HTR-8/SVneo (cell line): ENCODE measurements at places on chromosomes 3 and 15.
A peak's percentile ranks its signal among the peaks of the same experiment; 100 is the strongest.

DNA sequence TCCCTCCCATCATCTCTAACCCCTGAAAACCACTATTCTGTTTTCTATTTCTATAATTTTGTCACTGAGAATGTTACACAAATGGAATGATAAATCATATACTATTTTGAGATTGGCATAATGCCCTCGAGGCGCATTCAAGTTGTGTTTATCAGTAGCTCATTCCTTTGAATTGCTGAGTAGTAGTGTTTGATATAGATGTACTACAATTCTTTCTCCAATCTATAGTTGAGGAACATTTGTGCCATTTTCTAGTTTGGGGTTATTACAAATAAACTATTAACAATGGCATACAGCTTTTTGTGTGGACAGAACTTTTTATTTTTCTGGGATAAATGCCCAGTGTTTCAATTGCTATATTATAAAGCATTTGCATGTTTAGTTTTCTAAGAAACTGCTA lies 86.0 kb downstream of the CCR1 start:
- no peak for DNase-seq

DNA sequence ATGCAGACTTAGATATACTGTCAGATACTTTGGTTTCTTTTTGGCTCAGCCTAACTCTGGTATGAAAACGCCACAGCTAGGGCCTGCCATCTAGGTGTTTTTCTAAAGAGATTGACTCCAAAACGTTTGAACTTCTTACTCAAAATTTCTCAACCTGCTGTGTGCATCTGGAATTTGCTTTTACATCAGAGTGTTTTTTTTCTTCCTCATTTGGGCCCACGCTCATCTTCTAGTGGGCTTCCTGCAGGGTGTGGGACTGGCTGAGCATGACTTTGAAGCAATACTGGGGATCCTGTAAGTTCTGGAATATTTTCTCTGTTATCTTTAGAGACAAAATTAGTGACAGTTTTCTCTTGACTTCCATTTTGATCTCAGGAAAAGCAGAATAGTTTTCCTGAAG lies 117.8 kb downstream of the NR1D2 start:
- no peak for DNase-seq

GRCh38 chr15:57849317-57849716 lies 142.8 kb downstream of the POLR2M start:
- no peak for DNase-seq

GRCh38 chr3:42654331-42655201 lies 1.1 kb downstream of the ZBTB47 start:
- DNase-seq: no peak

- DNase-seq: no peak
Measured at GRCh38 chr15:75597667-75598341, 18.7 kb upstream of the PTPN9 start.

- DNase-seq: no peak
Measured at GRCh38 chr3:127006781-127007436, 24.0 kb downstream of the PLXNA1 start.

GRCh38 chr15:78968539-78969271 lies 23.9 kb upstream of the CTSH start:
- DNase-seq: no peak

DNA sequence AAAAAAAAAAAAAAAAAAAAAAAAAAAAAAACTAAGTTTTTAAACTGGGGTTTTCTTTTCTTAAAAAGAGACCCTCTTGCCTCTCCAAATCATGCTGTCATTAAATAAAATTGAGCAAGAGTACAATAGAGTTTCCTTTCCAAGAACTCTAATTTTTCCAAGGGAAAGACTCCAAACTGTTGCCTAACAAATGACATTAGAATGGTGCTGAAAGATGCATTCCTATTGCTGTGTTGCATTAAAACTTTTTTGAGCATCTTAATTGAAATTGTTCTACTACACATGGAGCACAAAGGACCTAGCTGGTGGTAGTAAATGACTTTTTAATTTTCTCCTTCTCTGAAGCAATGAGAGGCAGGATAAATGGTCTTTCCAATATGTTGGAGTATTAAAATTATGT lies 469.1 kb upstream of the ARHGEF26 start:
- DNase-seq: no peak

GRCh38 chr15:36024031-36024688 lies 478.2 kb upstream of the DPH6 start:
- DNase-seq: no peak

- DNase-seq: no peak
Measured at GRCh38 chr3:169787120-169787519, 13.9 kb downstream of the MYNN start.

- no peak for DNase-seq
Measured at GRCh38 chr15:52617026-52617425, 48.2 kb upstream of the ARPP19 start.

DNA sequence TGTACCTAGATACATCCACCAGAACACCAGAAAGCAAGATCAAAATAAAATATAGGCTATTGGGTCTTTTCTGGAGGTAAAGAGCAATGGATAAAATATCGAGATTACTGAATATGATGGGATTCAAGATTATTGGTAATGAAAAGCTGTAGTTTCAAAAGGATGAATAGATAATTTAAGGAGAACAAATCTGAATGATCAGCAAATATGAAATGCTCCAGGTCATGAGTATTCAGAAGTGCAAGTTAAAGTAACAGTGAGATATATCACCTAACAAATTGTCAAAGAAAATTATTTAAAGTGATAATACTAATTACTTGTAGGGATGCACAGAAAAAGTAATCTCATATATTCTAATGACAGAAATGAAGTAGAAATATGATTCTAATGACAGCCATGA lies 409.6 kb upstream of the MDFIC2 start:
- no peak for DNase-seq

DNA sequence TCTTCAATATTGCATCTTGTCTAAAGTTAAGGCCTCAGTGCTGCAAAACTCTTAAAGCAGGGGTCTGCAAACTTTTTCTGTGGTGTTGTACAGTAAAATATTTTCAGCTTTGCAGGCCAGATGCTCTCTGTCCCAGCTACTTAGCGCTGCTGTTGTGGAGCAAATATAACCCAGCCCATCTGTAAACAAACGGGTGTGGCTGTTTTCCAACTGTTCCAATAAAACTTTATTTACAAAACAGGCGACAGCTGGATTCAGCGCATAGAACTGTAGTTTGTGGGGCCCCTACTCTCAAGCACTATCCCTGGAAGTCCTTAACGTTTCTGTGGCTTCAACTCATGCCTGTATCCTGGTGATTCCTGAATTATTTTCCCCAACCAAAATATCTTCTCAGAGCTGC lies 365.0 kb downstream of the FOXP1 start:
- DNase-seq: no peak

GRCh38 chr3:94114666-94115065 lies 51.8 kb downstream of the NSUN3 start:
- DNase-seq: no peak

- no peak for DNase-seq
Measured at GRCh38 chr15:98774756-98775497, 126.6 kb downstream of the IGF1R start.

- no peak for DNase-seq
Measured at GRCh38 chr3:10370429-10370828, 49.5 kb upstream of the SEC13 start.

GRCh38 chr3:140972833-140973232 lies 31.2 kb downstream of the SLC25A36 start:
- no peak for DNase-seq

DNA sequence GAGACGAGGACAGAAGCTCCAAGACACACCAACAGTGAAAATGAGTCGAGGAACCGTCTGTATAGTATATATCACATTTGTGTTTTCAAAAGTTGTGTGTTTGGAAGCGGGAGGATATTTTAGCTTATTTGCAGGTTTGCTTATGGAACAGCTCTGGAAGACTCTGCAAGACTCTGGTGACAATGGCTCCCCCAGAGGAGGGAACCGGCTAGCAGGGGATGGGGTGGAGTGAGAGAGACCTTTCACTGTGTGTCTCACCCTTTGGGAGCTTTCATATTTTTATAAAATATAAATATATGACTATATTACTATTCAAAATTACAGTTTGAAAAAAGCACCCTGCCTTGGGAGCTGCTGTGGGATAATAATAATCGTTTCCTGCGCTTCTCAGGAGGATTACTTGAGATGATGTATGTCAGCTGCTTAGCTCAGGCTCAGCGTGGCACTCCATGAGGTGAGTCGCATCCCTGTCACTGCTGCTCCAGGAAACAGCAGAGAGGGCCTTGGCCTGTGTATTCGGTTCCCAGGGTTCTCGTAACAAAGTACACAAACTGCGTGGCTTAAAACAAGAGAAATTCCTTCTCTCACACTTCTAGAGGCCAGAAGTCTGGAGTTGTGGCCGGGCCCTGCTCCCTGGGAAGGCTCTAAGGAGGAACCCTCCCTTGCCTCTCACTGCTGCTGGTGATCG lies 183.9 kb downstream of the FAM43A start:
- DNase-seq: no peak

GRCh38 chr15:40282147-40282868 lies 556 bp downstream of the ANKRD63 start:
- DNase-seq: peak; percentile 48

DNA sequence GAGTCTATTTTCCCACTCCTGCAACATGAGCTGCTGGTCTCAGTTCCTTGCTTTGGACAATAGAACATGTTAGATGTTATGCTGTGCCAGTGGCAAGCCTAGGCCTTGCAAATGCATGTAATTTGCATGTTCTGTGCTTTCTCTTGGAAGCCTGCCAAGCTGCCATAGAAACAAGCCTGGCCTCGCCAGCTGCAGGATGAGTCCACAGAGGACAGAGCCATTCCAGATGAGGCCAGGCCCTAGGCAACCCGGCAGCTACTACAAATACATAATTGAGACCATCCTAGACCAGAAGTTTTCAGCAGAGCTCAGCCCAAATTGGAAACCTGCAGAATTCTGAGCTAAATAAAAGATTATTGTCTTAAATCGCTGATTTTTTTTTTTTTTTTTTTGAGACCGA lies 39.6 kb downstream of the TRIM69 start:
- DNase-seq: no peak

DNA sequence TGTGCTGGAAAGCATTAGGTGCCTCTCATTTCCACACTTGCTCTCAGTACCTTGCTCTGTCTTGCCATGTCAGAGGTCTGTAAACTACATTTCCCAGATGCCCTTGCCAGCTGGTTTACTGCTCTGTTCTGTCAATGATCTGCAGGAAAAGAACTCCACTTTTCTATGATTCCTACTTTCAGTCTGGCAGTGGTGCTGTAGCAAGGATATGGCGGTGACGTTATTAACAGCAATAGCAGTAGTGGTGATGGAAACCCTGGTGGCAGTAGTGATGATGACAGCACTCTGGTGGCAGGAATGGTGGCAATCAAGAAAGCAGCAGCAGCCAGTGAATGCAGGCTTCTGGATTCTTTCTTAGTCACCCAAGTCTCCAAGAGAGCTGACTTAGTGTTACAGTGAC lies 665.2 kb downstream of the DIPK2A start:
- no peak for DNase-seq

GRCh38 chr3:152638707-152639450 lies 196.1 kb upstream of the P2RY1 start:
- DNase-seq: no peak

DNA sequence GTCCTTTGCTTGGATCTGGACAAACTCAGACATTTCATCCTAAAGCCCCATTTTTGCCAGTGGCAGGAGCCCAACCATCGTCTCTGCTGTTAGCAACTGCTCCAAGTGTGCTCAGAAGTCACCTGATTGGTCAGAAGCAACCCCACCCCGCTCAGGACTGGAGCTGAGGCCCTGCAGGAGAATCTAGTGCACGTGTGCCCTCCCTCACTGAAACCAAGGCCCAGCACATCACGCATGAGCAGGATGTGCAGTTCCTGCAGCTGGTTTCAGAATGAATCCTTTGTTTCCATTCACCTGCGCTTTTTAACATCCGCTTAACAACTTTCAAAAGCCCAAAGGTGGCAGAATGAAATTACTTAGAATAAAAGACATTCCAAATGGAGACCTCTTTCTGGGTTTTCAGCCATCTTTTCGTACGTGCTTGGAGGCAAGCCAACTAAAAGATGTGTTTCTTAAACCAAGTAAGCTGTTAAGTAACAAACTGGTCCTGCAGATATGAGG lies 81.2 kb downstream of the SRGAP3 start:
- DNase-seq: no peak

DNA sequence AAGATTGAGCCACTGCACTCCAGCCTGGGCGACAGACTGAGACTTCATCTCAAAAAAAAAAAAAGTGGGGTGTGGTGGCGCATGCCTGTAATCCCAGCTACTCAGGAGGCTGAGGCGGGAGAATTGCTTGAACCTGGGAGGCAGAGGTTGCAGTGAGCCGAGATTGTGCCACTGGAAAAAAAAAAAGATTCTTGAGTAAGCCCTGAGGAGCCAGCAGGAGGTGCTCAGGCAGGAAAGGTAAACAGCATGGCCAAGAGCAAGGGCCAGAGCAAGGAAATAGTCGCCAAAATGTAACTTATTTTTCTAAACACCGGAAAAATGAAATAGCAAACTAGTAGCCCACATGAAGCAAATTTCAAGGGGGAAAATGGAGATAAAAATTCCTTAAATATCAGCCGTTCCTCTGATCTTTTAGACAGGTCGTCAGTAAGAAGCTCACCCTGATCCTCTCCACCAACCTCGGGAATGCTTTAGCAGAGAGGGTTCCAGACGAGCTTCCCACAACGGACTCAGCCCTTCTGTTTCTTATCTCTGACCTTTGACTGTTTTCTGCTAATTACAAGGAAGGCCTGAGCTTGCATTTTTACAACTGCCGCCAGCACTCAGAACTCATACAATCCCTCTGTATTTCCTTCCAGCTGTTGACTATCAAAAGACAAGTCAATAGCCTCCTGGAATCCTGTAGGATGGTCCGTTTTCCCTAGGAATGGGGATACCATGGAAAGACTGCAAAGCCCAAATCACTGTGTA lies 45.0 kb upstream of the AKAP13 start:
- no peak for DNase-seq

DNA sequence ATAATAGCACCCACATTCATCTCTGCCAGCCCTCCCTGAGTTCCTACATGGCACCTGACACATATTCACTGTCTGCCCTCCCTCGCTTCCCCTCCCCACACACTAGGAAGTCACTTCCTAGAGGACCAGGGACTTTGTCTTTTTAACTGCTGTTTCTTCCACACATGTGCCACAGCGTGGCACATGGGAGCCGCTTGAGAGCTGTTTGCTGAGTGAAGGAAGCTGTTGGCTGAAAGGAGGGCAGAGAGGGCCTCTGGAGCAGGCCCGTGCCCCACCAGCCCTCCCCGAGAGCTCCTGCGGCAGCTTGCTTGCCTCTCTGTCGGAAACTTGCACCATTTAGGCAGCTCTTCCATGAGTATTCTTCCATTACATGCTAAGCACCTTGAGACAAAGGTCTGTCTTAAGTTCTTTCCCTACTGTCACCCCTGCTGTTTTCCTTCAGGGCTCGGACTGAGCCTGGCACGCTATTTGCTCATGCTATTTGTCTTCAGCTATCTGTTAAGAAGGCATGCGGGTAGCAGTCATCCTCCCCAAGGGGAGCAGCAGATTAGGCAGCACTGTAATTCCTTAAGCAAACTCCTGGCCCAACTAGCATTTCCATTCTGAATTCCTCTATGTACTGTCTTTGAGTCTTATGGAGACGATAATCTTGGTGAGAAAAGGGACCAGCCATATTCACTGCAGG lies 72.2 kb downstream of the CACNA1D start:
- DNase-seq: no peak

GRCh38 chr15:31447931-31448634 lies 121.4 kb downstream of the KLF13 start:
- no peak for DNase-seq

GRCh38 chr3:95719481-95719880 lies 1094.9 kb upstream of the EPHA6 start:
- no peak for DNase-seq
